ENCODE measurements at places on chromosomes 3 and 15. TPM values are rescaled to one million over a fixed set of nuclear protein-coding genes. Genes with fewer than 3 reads are reported as not detected.

GRCh38 chr15:93070551-93071296 lies 18.3 kb downstream of the RGMA start:
- peak overlapping the region; percentile 77 for H3K4me3 ChIP-seq
- H3K27ac ChIP-seq = peak overlapping the region; percentile 7
- no peaks in the 10 kb centered on the region for H3K36me3 ChIP-seq
- no peaks in the 10 kb centered on the region for H3K27me3 ChIP-seq
- H3K4me1 ChIP-seq = peaks cover 19% of the 10 kb centered on the region

- no peaks in the 10 kb centered on the region for H3K36me3 ChIP-seq
- no peak overlapping the region for H3K27ac ChIP-seq
- no peaks in the 10 kb centered on the region for H3K27me3 ChIP-seq
- no peak for DNase-seq
Measured at GRCh38 chr3:18466136-18466535, 41.0 kb upstream of the SATB1 start.

DNA sequence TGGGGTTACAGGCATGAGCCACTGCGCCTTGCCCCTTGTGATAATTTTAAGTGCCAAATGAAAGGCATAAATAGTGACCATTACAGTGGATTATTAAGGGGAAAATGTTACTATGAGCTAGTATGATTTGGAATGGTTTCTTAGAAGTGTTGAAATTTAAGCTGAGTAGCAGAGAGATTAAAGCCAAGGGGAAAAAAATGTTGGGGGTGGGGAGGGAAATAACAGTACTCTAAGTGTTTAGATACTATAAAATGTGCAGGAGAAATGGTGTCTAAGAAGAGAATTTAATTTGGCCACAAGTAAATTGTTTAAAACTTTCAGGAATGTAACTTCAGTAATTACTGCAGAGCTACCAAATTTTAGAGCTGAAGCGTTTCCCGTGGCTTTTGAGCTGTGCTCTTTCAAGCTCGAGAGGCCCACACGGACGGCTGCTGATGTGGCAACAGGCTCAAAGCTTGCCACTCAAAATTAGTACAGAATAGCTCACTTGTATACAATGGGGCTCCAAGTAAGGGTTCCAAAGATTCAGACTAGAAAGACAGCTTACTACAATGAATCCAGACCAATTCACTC lies 23.9 kb upstream of the SLC12A8 start:
- no peaks in the 10 kb centered on the region for H3K36me3 ChIP-seq
- no peak overlapping the region for H3K4me3 ChIP-seq
- DNase-seq = no peak
- no peaks in the 10 kb centered on the region for H3K27me3 ChIP-seq

GRCh38 chr15:88385078-88385700 lies 82.0 kb downstream of the MRPL46 start:
- H3K27me3 ChIP-seq = no peaks in the 10 kb centered on the region
- H3K36me3 ChIP-seq = no peaks in the 10 kb centered on the region
- no peak overlapping the region for H3K4me3 ChIP-seq
- H3K27ac ChIP-seq = no peak overlapping the region
- peaks cover 1% of the 10 kb centered on the region for H3K4me1 ChIP-seq

DNA sequence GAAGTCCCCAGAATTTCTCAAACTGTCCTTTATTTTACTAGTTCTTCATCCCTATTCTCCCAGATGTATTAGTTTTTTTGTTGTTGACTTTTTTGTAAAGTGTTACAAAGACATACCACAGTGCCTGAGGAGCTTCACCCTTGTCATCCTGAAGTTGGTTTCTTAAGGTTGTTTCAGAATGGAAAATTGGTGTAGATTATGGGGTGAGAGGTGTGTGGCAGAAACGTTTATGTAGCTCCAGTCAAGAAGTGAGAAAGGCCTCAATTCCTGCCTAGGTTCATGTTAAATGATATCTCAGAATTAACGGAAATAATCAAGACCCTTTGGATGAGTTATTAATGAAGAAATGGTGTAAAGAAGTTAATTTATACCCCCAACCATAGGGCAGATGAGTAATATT lies 6.8 kb downstream of the EDEM1 start:
- no peaks in the 10 kb centered on the region for H3K27me3 ChIP-seq
- no peak overlapping the region for H3K27ac ChIP-seq
- H3K36me3 ChIP-seq = no peaks in the 10 kb centered on the region
- no peak for DNase-seq

- no peaks in the 10 kb centered on the region for H3K27me3 ChIP-seq
- peak; percentile 55 for DNase-seq
- no peaks in the 10 kb centered on the region for H3K36me3 ChIP-seq
- peaks cover 2% of the 10 kb centered on the region for H3K4me1 ChIP-seq
- H3K4me3 ChIP-seq = peak within 1 kb of the TSS; percentile 37
Measured at GRCh38 chr3:6860954-6861624, at the start of gene GRM7. TSS of gene GRM7 (plus strand) at chr3:6861115.

GRCh38 chr3:126208182-126208581 lies 27.8 kb upstream of the ALDH1L1 start:
- H3K27me3 ChIP-seq = no peaks in the 10 kb centered on the region
- H3K4me1 ChIP-seq = peaks cover 3% of the 10 kb centered on the region
- no peak for DNase-seq
- H3K27ac ChIP-seq = no peak overlapping the region
- no peaks in the 10 kb centered on the region for H3K36me3 ChIP-seq

GRCh38 chr15:33654860-33655259 lies 313.4 kb upstream of the CHRM5 start:
- H3K27me3 ChIP-seq = no peaks in the 10 kb centered on the region
- no peak overlapping the region for H3K27ac ChIP-seq
- H3K4me1 ChIP-seq = no peaks in the 10 kb centered on the region
- H3K4me3 ChIP-seq = no peak overlapping the region

SEMA6D gene
- total RNA-seq = 19.8 TPM

ASB14 gene
- 0.80 TPM for total RNA-seq

CTXND1 gene
- 0.05 TPM for total RNA-seq

Data from ovary (tissue), 10 donors.